ENCODE measurements at places on chromosomes 4 and X.

GRCh38 chr4:95596676-95597075, 47.9 kb upstream of the UNC5C start:
- DNase-seq: no peak

DNA sequence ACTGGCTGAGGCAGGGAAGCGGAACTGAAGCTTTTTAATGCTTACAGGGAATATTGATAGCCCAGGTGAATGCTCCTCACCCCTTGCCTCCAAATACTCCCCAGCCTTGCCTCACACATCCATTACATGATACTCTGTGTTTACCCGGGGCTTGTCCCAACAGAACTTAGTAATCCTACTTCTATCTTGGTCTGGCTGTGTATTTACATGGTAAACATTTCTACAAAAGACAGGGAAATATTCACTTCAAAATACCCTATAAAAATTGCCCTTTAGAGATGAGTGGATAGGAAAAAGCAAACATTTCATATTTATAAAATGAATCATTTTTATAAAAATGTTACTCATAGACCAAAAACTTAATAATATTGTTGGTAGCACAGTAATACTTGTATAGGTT, 120.1 kb downstream of the NHS start:
- DNase-seq: no peak

DNA sequence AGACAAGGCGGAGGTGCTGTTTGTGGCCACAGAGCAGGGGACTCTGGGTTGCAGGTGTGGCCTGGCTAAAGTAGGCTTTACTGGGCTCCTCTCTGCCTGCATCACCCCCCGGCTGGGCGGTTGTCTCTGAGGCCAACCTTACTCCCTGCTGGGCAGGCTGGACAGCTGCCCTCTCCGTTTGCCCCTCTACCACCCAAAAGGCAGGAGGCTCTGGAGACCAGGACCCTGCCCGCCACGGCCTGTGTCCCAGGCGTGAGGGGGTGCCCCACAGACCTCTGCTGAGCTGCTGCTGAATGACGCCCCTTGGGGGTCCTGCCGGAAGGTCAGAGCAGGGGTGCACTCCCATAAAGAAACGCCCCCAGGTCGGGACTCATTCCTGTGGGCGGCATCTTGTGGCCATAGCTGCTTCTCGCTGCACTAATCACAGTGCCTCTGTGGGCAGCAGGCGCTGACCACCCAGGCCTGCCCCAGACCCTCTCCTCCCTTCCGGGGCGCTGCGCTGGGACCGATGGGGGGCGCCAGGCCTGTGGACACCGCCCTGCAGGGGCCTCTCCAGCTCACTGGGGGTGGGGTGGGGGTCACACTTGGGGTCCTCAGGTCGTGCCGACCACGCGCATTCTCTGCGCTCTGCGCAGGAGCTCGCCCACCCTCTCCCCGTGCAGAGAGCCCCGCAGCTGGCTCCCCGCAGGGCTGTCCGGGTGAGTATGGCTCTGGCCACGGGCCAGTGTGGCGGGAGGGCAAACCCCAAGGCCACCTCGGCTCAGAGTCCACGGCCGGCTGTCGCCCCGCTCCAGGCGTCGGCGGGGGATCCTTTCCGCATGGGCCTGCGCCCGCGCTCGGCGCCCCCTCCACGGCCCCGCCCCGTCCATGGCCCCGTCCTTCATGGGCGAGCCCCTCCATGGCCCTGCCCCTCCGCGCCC, 920 bp downstream of the HTT-AS start:
- no peak for DNase-seq

DNA sequence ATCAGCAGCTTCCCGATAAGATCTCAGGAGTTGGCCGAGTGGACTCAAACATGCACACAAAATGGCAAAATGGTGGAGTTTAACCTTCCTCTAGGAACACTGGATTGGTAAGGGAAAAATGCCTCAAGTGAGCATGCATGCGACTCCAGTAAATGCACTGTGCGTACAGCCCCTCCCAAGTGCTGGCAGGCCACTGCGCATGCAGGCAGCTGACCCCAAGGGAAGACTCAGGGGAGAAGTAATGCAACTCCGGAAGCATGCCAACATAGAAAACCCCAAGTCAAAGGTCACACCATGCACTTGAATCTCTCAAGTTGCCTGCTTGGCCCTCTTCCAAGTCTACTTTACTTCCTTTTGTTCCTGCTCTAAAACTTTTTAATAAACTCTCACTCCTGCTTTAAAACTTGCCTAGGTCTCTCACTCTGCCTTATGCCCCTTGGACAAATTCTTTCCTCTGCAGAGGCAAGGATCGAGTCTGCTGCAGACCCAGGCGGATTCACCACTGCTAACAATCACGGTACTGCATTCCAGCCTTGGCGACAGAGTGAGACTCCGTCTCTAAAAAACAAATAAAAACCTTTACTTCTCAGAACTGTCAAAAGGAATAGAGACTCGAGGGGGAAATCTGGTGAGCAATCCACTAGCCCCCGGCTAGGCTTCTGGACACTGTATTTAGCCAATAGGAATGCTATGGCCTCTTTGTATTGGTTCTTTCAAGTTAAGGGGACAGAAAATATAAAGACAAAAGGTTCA, 33.5 kb downstream of the NYX start:
- DNase-seq: no peak

- no peak for DNase-seq
Observed at GRCh38 chr4:5758741-5759140, 47.7 kb downstream of the EVC start.

DNA sequence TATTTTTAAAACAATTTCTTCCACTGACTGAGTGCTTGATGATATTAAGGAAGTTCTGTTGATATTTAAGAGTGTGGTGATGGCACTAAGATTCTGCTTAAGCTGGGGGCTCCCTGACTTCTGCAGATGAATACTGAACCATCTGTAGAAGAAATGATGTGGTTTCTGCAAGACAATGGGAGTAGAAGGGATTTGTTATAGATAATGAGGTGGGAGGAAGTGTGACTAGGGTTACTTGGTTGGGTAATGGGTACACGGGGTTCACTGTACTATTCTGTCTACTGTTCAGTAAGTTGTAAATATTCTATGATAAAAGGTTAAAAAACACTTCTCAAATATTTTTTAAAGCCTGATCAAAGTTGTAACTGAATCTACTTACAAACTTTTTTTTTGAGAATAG, 60.9 kb upstream of the TXK start:
- DNase-seq: no peak

- no peak for DNase-seq
Observed at GRCh38 chrX:115214151-115214550, 19.7 kb downstream of the LRCH2 start.

GRCh38 chr4:24650849-24651640, 66.7 kb upstream of the DHX15 start:
- DNase-seq: no peak

GRCh38 chrX:151922692-151923091, 10.0 kb downstream of the MAGEA4 start:
- DNase-seq: no peak

DNA sequence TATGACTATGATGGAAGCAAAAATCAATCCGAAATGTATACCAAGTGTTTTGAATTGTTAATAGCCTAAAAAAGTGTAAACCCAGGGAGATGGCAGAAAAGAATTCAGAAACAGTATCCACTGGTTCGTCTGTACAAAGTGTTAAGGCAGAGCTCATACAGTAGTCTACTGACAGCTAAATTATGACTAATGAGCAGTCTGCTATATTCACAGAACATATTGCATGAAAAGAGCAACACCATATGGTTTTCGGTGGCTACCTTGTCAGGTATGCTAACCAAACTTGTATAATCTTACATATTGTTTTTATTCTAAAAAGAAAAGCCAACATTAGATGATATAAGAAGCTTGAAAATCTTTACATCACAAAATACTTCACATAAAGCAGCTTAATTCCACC, 18.5 kb downstream of the EPHA5 start:
- no peak for DNase-seq

- no peak for DNase-seq
Observed at GRCh38 chr4:138975225-138975624, 40.4 kb upstream of the NOCT start.

- DNase-seq: no peak
Observed at GRCh38 chr4:72846280-72847111, 223.0 kb downstream of the COX18 start.
